ENCODE measurements at places on chromosomes 2 and 18.
A peak's percentile ranks its signal among the peaks of the same experiment; 100 is the strongest.

DNA sequence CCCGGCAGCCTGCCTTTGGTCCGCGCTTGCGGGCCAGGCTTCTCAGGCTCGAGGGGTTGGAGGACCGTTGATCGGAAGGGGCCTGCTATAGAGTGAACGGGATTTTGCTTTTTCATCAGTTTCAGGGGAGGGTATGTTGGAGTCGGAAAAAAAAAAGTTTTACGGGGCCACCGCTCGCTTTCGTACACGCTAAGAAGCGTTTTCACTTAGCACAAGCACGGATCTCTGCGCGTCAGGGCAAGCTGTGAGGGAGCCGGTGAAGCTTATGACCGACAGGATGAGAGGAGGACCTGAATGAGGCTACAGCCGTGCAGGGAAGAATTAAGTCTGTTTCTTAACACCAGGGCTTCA, 443 bp downstream of the CPSF3 start:
- no peak for DNase-seq

- DNase-seq = peak; percentile 73
Observed at GRCh38 chr2:198309673-198310280, 505.4 kb downstream of the PLCL1 start.

DNA sequence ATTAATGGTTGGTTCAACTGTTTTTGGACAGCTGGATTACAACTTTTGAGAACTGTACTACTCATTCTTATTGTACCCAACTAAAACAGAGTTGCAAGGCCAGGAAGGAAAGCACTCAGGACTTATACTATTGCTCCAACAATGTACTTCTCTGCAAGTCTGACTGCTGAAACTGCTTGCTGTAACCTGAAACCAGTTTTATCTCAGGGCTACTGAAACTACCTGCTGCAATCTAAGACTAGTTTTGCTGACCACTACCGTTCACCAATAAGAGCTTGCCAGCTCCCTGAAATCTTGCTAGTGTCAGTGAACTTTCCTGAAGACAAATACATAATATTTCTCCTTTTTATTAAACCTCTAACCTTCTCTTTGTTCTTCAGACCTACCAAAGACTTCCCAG, 157.3 kb downstream of the CDCA7 start:
- no peak for DNase-seq

DNA sequence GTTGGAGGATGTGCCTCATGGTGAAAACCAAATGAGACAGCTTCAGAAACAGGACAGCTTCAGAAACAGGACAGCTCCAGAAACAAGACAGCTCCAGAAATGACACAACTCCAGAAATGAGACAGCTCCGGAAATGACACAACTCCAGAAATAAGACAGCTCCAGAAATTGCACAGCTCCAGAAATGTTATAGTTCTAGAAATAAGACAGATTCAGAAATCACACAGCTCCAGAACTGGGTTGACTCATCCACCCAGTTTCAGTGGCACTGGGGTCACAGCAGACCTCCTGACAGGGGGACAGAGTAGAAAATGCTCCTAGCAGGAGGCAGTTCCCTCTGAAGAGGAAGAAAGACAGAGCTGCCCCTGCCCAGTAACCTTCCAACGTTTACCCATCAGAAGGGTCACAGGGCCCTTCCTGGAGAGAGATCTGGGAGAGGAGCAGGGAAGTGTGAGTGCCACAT, 26.9 kb upstream of the COL6A3 start:
- peak; percentile 79 for DNase-seq

DNA sequence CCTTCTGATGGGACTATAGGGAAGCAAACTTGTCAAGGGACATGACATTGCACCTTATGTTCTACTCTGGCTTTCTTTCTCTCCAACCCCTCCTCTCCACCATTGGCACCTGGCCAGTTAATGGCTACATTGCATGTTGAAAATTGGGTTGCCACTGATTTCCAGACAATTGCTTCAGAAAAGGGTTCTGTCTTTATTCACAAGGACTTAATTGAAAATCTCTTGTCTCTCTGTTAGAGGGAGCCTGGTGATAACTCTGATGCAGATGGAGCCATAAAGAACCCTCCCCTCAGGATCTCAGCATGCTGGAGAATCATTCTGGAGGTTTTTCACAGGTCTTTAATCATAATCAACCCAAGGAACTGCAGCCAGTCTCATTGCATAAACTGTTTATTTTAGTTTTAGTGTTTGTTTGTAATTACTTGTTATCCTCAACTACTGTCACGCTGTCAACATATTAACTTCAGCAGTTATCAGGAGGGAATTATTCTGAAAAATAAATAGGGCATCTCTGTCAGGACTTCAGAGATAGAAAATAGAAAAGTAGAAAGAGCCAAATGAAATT, 316.8 kb downstream of the RIT2 start:
- no peak for DNase-seq

DNA sequence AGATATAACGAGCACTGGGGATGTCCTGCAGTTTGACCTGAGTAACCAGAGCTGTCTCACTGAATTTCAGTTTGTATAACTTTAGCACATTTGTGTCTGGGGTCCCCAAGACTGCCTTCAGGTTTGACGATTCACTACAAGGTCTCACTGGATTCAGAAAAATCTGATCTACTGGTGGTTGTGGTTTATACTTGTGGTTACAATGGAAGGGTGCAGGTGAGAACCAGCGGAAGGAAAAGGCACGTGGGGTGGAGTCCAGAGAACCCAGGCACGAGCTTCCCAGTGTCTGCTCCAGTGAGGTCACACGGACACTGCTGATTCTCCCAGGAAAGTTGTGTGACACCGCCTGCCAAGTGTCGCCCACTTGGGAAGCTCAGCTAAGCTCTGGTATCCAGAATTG, 126.0 kb downstream of the ZNF236 start:
- DNase-seq = no peak

DNA sequence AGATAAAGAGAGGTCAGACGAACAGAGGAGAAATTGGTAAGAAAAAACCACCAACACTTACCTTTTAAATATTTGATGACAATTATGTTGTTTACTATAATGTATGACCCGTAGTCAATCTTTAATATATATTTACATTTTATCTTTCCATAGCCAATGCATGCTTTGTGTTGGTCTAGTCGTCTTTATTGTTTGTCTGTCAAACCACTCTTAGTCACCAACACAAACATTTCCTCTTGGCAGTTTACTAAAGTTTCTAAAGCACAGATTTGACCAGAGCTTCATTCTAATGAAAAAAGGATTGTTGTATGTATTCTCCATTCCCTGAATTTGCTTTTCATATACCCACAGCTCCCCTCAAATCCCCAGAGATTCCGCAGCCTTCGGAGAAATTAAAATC, 784.7 kb upstream of the PIK3C3 start:
- DNase-seq = no peak

GRCh38 chr2:181553244-181553643, 96.1 kb downstream of the ITGA4 start:
- no peak for DNase-seq

GRCh38 chr2:84959566-84960506, 11.1 kb upstream of the KCMF1 start:
- DNase-seq = no peak

DNA sequence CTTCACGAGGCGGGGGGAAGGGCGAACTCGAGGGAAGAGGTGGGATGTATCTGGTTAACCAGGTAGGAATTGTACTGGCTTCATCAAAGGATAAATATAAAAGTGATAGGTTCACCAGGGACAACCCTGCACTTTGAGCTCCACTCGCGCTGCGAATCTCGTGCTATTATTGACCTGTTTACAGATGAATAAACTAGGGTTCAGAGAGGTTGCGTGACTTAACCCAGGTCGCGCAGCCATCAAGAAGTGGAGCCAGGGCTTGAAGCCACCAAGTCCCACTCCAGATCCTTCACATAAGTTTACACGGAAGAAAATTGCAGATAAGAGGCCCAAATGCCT, 1.4 kb upstream of the CYP1B1 start:
- DNase-seq = no peak

GRCh38 chr2:134739236-134739878, 20.6 kb upstream of the TMEM163 start:
- no peak for DNase-seq

DNA sequence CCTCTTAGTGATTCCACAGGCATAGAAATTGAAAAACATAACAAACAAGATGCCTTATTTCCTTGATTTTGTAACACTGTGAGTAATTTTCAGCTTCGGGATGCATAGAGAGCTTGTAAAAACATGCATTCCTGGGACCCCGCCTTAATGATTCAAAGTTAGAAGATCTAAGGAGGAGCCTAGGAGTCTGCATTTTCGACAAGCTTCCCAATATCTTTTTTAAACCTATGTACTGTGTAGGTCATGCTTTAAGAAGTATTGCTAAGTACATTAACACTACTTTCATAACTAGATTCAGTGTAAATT, 109.8 kb upstream of the ZNF516 start:
- no peak for DNase-seq

GRCh38 chr18:13446024-13446423, 227.5 kb downstream of the LDLRAD4 start:
- no peak for DNase-seq

DNA sequence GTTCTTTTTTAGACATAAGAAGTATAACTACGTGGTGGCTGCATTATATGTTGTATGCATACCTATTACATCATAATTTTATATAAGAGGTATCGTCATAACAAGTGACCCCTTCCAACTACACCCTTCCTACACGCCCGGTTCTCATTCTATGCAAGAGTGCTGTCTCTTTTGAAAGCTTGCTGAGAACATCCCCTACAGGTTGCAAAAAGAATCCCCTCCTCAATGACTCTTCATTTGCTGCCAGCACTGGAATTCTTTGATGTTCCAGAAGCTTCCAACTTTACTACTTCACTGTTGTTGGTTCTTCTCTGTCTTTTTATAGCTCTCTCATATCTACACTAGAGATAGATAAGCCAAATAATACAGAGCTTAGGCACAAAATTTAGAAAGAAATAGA, 66.4 kb downstream of the CDH7 start:
- no peak for DNase-seq

GRCh38 chr2:46032996-46033395, 264.2 kb upstream of the EPAS1 start:
- DNase-seq = no peak

GRCh38 chr2:182447863-182448262, 21.0 kb upstream of the PDE1A start:
- no peak for DNase-seq

GRCh38 chr2:205556357-205556756, 125.9 kb upstream of the NRP2 start:
- no peak for DNase-seq

- DNase-seq = no peak
Observed at GRCh38 chr2:136167721-136168475, 49.9 kb upstream of the CXCR4 start.

- no peak for DNase-seq
Observed at GRCh38 chr2:153912798-153913396, 41.2 kb downstream of the GALNT13 start.

- no peak for DNase-seq
Observed at GRCh38 chr18:72378016-72378415, 166.1 kb downstream of the CBLN2 start.

- DNase-seq = no peak
Observed at GRCh38 chr18:6031442-6031841, 136.1 kb upstream of the TMEM200C start.

GRCh38 chr18:6836331-6836730, 106.8 kb downstream of the ARHGAP28 start:
- no peak for DNase-seq

DNA sequence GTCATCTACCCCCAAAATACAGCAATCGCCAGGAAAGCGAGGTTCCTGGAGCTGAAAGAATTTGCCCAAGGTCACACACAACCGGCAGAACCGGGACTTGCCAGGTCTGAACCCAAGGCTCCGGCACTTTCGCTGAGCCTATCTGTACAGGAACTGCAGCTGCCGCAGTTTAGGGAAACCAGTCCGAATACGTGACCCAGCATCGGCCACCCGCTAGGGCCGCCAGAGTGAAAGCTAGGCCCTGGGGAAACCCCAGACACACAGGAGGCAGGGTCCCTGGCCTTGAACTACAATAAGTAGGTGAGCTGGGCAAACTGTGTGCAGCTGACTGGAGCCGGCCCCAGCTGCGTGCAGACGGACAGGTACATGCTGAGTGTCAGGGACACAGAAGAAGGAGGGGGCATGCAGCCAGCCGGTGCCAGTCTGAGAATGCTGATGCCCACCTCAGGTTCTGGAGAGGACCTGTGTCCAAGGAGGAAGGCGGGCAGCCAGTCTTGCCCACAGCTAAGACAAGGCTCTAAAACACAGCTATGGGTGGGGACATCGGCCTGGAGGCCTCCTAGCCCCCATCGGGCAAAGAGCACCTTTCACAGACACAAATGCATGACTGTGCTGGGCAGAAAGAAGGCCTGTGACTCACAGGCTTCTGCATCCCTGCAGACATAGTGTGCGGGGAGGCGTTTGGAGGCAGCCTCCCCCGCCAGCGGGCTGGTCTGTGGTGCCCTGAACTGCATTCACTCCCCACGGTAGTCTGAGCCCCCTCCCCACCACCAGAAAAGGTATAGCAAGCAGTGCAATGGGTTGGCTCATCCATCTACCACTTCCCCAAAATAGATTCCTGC, 107.4 kb upstream of the ID2 start:
- peak; percentile 60 for DNase-seq

DNA sequence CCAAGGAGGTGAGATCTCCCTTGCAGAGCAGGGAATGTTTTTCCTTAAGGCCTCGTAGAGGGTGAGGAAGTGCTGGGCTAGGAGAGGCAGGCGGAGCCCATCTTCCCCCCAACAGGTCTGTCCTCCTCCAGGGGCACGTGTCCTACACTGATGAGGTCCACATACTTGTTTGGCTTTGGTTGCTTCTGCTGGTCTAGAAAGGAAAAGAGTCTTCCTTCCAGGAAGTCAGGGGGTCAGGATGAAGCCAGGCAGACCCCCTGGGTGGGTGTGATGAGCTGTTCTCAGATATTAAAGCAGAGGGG, 6.0 kb downstream of the SH3BP4 start:
- no peak for DNase-seq

- DNase-seq = no peak
Observed at GRCh38 chr2:43363120-43363519, 136.7 kb upstream of the ZFP36L2 start.

DNA sequence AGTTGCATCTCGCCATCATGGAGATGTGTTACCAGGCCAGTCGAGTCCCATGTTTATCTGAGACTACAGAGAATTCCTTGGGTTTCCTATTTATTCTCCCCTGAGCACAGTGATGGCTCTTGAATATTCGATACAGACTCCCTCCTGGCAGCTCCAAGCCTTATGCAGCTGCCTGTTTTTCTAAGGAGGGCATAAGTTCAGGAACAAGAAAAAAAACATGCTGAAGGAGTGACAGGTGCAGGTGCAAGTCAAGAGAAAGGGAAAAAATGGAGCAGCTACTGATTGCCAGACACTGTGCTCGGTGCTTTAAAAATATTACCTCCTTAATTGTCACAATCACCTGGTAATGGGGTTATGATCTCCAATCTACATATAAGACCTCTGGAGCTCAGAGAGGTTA, 177.2 kb upstream of the DPP10 start:
- no peak for DNase-seq

- no peak for DNase-seq
Observed at GRCh38 chr2:9390151-9390850, 33.0 kb downstream of the ITGB1BP1 start.

DNA sequence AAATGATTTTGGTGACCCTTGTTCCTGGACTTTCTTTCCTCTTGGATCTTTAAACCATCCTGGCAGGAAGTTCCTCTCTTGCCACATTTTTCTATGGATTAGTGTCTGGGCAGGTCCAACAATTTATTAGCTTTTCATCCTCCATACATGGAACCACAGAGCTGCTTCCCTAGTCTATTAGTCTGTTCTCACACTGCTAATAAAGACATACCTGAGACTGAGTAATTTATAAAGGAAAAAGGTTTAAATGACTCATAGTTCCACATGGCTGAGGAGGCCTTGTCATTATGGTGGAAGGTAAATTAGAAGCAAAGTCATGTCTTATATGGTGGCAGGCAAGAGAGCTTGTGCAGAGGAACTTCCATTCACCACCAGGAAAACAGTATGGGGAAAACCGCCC, 122.9 kb downstream of the DDX1 start:
- DNase-seq = no peak

- no peak for DNase-seq
Observed at GRCh38 chr2:36423172-36423571, 67.6 kb downstream of the CRIM1 start.
